ENCODE measurements at places on chromosomes 2 and 18.
A peak's percentile ranks its signal among the peaks of the same experiment; 100 is the strongest.

DNA sequence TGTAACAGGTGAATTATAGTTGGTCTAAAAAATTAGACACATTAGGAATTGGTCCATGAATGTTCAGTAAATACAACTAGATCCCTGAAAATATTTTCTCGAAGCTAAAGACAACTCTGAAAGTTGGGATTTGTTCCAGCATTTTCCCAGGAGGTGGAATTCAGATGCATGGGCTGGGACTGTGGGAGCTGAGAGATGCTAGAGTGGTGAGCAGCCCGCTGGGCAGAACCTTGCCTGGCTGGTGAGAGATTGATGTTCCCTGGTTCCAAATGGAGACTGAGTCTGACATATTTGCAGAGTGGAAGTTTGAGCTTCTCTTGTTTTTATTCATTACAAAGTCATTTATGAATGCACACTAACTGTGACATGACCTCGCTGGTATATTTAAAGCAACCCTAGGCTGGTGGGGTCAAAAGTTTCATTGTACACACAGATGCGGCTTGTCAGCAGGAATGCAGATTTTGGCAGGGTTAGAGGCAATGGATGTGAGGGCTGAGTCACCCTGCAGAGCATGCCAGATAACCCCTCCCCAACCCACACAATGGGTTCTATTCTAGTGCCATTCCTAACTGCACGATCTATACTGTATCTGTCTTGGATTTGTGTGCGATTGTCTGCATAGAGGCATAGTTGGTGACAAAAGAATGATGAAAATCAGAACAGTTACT, 23.5 kb upstream of the TMEM178A start:
- DNase-seq, result peak; percentile 49

GRCh38 chr2:181077128-181077709, 96.8 kb downstream of the UBE2E3 start:
- DNase-seq, result no peak

- DNase-seq, result no peak
These were observed 165.2 kb upstream of the KLF7 start for GRCh38 chr2:207330912-207331311.

GRCh38 chr2:50513724-50514123, 518.2 kb downstream of the NRXN1 start:
- no peak for DNase-seq

- no peak for DNase-seq
These were observed 17.6 kb downstream of the TMSB10 start for GRCh38 chr2:84923009-84923408.

- peak; percentile 49 for DNase-seq
These were observed 3.6 kb downstream of the SOX11 start for GRCh38 chr2:5695654-5696403.

DNA sequence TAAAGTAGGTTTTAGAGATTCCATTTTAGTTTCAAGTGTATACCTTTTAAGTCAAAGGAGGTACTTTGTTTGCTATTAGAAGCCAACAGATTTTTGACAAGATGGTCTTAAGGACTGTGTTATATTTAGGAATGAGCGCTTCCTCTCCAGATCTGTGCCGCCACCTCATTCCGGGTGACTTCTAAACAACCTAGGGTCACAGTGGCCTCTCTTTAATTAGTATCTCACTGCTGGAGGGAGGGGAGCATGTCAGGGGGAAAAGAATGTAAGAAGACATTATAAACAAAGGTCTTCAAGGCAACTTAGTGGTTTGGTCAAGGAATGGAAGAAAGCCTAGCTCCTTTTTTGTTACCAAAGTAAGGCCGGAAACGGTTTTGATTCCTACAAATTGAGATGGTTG, 67.0 kb downstream of the RBMS1 start:
- DNase-seq, result no peak

- DNase-seq, result no peak
These were observed 323.6 kb upstream of the HS6ST1 start for GRCh38 chr2:128642316-128642715.

- DNase-seq, result peak; percentile 12
These were observed 56.4 kb upstream of the LRRC30 start for GRCh38 chr18:7174344-7175095.

- no peak for DNase-seq
These were observed 89.2 kb upstream of the STK17B start for GRCh38 chr2:196260546-196260945.

GRCh38 chr2:239890206-239890746, 134.9 kb downstream of the NDUFA10 start:
- DNase-seq, result no peak

GRCh38 chr2:169225233-169225750, 137.0 kb downstream of the LRP2 start:
- DNase-seq, result no peak

- no peak for DNase-seq
These were observed 59.1 kb downstream of the MBP start for GRCh38 chr18:77073336-77074093.

DNA sequence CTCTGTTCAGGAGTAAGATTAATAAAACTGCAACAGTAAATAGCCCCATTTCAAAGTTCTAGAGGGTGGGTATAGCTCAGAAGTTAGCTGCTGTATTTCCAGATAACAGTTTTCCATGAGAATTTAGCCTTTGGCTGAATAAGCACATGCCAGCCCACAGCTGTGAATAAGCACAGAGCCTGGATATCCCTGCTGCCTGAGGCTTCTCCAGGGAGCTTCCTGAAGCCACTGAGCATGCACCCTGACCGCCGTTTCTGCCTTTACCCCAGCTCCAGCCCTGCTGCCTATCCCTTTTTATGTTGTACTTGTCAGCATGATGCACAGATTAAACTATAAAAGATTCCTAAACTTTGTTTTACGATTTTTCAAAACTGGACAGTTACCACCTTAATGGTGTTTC, 85.3 kb downstream of the FEZ2 start:
- DNase-seq, result no peak

- no peak for DNase-seq
These were observed 484.7 kb upstream of the RAB12 start for GRCh38 chr18:8124232-8125146.

GRCh38 chr2:223916181-223916920, 28.8 kb downstream of the WDFY1 start:
- DNase-seq, result no peak

GRCh38 chr2:44324971-44325426, 36.3 kb downstream of the PREPL start:
- no peak for DNase-seq

DNA sequence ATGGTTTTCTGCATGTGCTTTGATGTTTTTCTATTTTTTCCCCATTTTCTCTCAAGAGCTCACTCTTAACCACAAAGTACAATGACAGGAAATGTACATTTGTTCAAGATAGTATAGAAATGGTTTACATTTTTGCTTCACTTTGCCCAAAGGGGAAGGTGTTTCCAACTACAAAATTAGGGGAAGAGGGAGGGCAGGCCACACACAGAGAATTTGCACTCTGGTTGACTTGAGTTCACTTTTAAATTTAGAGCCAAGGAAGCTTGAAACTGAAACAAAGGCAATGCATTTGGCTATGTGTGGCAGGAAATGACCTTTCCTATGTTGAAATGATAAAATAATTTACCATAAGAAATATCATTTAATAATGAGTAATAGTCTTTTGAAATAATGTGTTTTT, 19.1 kb upstream of the VIT start:
- no peak for DNase-seq

DNA sequence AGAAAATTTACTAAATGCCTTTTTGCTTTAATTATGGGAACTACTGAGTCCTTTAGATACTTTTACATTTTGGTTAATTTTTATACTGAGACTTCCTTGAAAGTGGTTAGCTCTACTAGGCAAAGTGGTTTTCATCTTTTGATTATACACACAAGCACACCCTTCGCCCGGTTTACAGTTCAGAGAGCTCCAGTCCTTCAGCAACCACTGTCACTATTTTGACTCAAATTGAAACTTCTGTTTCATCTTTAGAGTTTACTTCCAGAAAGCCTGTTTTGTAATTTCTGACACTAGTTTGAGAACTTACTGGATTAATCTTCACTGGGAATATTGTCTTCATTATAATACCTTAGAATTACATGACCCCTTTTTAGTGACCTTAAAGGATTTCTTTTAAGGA, 140.3 kb upstream of the FOSL2 start:
- DNase-seq, result no peak

GRCh38 chr18:8081872-8082553, 514.9 kb downstream of the PTPRM start:
- no peak for DNase-seq

DNA sequence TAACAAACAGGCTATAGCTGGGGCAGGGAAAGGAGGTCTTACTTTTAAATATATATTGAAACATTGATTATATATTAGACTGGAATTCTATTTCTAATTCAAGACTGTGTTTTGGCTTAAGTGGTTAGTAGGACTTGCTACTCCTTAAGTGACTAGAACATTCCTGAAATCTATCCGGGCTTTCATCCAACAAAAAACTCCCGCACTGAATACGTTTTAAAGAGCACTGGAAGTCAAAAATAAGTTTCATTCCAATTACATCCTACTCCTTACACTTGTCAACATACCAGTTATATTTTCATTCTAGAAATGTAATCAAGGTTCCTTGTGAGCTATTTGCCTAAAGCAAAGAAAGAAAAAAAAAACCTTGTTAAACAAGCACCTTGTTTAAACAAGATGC, 204.6 kb downstream of the SP3 start:
- DNase-seq, result no peak

DNA sequence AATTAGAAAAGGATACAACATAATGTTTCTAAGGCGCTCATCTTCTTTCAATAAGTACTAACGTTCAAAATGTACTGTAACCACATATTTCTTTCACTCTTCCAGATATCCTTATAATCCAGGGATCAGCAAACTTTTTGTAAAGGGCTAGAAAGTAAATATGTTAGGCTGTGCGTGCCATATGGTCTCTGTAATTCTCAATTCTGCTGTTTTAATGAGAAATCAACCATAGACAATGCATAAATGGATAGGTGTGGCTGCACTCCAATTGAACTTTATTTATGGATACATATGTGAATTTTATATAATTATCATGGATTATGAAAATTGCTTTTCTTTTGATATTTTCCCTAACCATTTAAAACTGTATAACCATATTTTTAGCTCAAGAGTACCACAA, 459.4 kb downstream of the EPHA4 start:
- DNase-seq, result no peak

GRCh38 chr2:10045561-10046355, 2.4 kb downstream of the KLF11 start:
- DNase-seq, result no peak

DNA sequence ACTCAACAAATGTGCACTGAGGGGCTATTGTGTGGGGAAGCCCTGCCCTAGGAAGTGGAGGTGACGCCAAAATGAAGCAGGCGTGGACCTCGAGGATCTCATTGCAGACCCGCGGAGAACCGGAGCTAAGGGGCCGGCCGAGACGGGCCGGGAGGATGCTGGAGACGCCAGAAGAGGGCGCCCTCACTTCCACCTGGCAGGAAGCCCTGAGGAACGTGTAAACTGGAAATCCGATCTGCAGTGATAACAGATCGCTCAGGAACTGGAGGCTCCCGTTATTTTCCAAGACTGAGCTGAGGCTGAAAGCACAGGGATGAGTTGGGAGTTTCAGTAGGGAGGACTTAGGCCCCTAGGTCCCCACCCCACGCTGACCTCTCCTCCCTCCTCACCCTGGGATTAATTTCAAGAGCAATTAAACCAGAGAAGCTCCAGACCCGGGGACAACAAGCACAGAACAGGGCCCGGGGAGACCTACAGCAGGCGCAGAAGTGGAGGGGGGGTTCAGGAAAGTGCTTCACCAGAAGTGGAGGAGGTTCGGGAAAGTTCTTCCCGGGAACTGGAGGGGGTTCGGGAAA, 7.7 kb upstream of the COL6A3 start:
- DNase-seq, result peak; percentile 36

DNA sequence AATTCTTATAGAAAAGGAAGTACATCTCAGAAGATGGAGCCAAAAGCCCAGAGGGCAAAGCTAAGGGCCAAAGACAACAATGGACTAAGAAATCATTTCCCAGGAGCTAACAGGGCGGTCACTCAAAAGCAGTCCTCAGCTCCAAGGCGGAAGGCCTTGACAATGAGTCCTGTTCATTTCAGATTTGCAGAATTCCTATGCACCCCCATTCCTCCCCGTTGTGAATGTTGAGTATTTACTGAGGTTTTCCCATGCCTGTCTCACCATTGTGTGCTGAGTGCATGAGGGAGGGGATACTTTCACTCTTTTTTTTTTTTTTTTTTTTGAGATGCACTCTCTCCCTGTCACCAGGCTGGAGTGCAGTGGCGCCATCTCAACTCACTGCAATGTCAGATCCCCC, 18.8 kb upstream of the DTNB start:
- no peak for DNase-seq

DNA sequence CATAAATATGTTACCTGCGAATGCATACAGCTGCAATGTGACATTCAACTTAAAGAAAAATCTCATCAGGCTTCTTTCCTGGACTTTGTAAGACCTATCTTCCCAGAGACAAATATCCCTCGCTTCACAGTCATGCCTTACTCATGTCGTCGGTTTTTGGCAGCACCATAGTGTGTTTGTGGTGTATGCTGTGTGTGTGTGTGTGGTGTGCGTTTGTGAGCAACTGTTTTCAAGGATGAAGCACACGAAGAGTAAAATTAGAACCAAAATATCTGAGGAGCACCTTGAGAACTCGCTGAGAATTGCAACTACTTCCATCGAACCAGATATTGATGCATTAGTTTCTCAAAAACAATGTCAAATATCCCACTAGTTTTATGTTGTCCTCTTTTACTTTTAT, 56.9 kb downstream of the ASB1 start:
- DNase-seq, result no peak

GRCh38 chr2:188131281-188131680, 160.4 kb upstream of the GULP1 start:
- no peak for DNase-seq

DNA sequence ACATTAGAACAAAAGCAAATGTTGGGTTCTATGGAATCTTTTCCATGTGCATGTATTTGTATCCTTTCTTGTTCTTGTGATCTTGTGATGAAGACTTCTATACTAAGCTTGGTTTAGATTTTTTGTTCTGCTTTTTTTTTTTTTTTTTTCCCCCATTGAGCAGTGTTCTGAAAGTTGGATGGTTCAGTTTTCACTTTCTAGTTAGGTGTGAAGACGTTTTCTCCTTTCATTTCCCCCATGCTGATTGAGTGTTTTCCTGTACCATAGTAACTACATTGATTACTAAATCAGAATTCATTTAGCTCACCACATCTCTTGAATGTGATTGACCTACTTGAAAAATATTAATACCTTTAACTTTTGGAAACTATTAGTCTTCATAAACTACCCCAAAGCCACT, 34.1 kb downstream of the NOP58 start:
- no peak for DNase-seq

DNA sequence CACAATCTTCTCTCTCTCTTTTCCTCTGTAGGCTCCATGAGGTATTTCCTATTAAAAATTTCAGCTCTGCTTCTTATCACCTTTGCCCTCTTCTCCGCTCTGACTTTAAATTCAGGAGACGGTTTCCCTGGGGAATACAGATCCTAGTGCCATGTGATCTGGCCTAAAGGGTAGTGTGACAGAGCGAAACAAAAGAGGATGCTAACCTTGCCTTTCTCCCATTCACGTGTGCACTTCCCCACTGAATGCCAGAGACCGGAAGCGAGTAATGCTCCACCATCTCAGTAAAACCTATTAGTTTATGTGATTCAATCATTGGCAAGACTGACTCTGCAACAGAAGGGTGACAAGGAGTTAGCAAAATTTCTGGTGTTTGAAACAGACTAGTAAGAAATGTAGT, 358.3 kb downstream of the ZNF521 start:
- no peak for DNase-seq
